ENCODE measurements at places on chromosomes 6 and 20.

- DNase-seq, result no peak
Observed at GRCh38 chr20:11549172-11550103, 368.3 kb upstream of the BTBD3 start.

GRCh38 chr6:144467172-144467762, 182.1 kb downstream of the UTRN start:
- no peak for DNase-seq

DNA sequence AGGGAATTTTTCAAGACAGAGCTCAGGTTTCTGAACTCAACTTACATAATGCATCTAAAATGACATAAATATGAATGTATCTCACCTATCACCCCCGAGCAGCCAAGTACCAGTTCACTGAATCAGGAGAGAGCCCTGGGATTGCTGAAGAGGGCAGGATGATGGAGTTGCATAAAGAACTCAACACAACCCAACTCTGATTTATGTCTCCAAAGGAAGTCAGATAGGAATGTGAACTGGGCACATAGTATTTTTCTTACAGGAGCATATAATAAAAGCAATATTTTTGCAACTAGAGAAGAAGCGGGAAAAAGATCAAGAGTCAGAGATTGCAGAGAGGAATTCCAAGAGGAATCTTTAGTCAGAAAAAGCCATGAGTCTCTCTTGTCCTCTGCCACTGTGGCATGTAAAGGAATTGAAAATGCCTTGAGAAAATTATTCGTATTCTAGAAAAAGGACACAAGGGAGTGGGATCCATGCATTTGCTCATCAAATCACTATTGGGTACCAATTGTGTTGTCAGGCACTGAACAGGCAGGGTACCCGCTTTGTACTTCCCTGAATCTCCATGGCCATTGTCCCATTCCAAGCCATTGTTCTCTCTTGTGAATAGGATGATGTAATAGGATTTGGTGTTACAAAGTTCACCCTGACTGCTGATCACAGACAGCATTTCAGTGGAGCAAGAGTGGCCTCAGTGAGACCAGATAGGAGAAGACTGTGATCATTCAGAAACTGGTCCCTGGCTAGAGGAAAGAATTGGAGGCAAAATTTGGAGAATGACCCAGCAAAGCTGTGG, 16.3 kb downstream of the RIN2 start:
- no peak for DNase-seq

DNA sequence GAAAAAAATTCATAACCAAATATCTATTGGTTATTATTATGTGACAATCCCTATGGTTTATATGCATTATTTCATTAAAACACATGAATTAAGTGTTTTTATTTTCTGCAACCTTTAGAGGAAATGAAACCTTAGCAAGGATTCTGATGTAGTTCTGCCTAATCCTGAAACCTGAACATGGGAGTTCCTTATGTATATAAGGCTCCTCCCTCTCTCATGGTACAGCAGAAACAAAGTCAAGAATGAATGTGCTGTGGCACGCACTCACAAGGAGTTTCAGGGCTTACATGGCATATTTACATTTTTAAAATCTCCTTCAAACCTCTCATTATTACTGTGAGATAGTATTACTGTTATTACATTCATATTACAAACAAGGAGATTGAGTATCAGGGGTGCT, 426.4 kb upstream of the CITED2 start:
- no peak for DNase-seq

DNA sequence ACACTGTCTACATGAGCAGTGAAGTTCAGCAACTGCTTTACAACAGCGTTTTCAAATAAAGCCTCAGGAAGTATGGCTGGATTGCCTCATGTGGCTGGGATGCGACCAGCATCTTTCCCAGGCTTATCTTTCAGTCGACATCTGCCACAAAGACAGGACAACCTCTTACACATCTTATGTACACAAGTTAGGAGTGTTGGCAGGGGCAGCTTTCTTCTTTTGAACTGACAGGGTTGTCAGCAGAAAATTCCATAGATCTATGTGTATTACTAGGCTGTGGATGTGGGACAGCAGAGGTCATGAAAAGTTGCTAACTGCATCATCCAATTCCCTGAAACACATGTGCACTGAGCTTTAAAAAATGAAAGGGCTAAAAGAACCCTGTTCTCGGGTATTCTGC, 48.1 kb downstream of the PLAGL1 start:
- DNase-seq, result no peak

- no peak for DNase-seq
Observed at GRCh38 chr6:158230967-158231550, 62.9 kb downstream of the GTF2H5 start.

GRCh38 chr6:21907291-21907690, 313.7 kb downstream of the SOX4 start:
- DNase-seq, result no peak

DNA sequence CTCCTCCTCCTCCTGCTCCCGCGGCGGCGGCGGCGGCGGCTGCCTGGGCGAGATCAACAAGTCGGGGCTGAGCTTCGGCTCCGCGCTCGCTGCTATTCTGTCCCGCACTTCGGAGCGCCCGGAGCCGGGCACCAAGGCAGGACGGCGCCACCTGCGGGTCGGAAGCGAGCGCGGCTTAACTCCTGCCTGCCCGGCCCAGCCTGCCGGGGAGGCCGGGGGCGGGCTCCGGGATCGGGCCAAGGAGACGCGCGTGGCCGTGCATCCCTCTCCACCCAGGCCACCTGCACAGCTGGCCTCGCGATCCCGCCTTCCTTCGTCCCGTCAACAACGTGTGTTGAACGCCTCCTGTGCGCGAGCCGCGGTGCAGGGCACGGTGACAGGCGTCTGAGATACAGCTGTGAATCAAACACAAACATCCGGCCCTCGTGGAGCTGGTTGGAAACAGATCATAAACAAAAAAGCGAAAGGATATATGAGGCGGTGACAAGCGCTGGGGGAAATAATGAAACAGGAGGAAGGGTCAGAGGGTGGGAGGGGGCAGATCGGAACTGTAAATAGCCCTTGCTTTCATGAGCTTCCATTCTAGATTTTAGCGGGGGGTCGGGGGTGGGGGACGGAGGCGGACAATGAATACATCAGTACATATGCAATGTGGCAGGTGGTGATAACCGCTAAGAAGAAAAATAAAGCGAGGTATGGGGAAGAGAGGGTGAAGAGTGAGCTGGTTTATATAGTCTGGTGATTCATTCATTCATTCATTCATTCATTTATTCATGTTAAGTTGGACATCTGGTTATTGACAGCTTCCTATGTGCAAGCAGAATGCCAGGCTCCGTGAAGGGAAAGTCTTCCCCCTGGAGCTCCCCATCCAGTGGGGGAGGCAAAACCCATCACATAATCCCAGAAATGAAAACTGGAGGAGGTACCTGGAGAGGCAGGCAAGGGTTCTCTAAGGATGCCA, 2.0 kb upstream of the KCNB1 start:
- DNase-seq, result peak; percentile 85

GRCh38 chr6:126152372-126152745, 166.0 kb downstream of the TRMT11 start:
- no peak for DNase-seq

DNA sequence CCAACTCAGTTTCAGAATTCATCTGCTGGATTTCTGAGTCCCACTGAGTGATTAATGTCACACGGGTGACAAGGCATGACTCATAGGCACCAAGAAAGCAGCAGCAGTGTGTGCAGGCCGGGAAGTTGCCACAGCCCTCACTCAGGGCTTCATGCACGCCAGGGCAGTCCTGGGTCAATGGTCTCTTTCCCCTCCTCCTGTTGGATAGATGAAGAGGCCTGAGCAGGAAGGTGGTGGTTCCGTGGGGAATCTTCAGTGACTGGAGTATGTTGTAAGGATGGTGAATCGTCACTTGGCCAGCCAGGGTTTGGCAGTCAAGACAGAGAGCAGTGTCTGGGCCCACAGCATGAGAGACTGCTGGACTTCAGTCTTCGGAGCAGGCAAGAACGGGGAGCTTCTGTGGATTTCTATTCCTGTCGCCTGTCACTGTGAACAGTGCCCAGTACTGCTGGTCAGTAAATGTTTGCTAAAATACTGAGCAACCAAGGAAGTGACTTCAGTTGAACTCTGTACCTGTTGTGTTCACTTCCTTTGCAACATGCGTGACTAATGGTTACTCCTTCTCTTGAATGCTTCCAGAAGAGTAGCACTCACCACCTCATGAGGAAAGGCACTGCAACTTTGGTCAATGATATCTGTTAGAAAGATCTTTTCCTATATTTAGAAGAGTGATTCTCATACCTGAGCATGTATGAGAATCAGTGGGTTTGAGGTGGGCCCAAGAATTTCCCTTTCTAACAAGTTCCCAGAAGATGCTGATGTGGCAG, 62.0 kb upstream of the CD93 start:
- DNase-seq, result peak; percentile 42

GRCh38 chr6:136783495-136784270, 8.6 kb downstream of the MAP3K5 start:
- DNase-seq, result peak; percentile 42

DNA sequence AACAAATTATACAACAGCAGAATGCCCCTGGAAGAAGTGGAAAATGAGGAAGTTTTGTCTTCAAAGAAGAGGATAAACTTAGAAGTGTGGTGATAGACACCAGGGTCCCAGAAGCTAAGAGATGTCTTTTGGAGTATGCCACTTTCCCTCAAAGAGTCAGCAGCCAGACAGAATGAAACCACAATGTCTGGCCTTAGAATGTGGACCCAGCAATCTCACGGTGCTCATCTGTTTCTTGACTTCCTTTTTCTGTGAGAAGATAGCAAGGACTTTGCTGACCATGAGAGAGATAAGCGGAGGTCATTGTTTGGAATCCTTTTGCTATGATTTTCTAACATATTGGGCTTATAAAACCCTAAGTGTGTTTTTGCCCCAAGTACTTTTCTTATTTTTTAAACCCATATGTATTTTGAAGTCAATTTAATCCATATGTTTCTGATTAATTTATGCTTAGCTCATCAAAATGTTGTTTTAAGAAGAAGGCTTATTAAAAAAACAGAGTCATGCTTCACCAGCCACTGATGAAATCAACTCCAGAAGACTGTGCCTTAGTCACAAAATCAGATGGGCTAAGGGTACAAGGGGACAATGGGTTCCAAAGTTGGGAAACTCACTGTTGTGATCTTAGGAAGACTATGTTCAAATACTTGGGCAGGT, 451.2 kb upstream of the JAG1 start:
- no peak for DNase-seq

DNA sequence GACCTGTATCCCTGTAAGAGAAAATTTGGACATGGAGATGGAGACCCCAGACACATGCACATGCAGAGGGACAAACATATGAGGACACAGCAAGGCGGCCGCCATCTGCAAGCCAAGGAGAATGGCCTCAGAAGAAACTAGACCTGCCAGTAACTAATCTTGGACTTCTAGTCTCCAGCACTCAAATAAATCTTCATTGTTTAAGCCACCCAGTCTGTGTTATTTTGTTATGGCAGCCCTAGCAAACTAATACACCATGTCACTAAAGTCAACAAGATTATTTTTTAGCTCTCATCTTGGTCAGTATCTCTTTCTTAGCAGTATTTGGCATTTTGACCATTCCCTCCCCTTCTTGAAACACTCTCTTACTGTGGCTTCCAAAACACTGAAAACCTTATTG, 26.7 kb downstream of the LATS1 start:
- no peak for DNase-seq

- DNase-seq, result no peak
Observed at GRCh38 chr6:73699676-73700459, 3.9 kb downstream of the CD109 start.

- DNase-seq, result no peak
Observed at GRCh38 chr6:53734473-53735299, 60.1 kb upstream of the LRRC1 start.

DNA sequence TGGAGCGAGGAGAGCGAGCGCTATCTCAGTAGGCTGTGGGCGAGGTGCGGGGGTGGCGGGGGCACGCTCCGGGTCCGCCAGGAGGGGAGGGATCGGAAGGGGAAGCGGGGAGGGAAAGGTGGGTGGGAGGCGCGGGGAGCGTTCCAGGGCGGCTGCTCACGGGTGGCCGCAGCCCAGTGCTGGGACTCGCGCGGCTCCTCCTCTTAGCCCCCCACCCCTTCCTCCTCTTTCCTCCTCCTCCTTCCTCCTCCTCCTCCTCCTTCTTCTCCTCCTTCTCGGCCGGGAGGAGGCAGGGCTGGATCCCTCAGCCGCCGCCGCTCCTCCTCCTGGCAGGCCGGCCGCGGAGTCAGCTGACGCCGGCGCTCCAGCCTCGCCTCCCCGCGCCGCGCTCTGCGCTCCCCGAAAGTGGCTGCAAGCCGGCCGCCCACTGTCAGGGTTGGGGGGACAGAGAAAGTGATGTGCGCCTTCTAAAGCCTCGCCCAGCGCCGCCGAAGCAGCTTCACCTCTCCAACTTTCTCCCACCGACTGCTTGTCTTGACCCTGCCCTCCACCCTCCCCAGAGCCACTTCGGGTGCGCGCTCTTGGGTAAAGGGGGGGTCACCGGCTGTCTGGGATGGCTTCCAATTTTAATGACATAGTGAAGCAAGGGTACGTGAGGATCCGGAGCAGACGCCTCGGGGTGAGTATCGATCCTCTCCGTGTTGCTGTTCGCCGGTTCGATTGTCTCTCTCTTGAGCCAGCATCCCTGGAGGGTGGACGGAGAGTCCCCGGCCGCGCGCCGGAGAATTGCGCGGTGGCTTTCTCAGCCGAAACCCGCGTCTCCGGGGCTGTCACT, at the start of gene DOK5:
Gene DOK5 (plus strand): TSS at position 260 of the 835 bp plus-strand sequence. CDS start 354 bp downstream, at position 614.
- no peak for DNase-seq

DNA sequence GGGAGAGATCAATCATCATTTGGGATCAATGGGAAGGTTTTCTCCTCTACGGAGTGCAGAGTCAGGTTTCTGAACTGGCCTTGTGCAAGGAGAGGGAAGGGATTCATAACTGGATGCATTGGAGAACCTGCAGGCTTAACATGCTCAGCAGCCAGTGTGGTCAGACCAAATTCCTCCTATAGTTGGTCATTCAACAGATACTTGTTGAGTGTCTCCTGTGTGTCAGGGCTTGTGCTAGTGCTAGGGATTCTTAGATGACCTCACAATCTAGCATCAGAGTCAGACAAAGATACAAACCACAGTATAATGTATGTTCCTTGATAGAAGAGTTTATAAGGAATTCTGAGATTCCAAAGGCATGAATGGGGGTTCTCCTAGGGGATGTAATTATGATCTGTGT, 23.9 kb downstream of the RALY start:
- DNase-seq, result no peak

DNA sequence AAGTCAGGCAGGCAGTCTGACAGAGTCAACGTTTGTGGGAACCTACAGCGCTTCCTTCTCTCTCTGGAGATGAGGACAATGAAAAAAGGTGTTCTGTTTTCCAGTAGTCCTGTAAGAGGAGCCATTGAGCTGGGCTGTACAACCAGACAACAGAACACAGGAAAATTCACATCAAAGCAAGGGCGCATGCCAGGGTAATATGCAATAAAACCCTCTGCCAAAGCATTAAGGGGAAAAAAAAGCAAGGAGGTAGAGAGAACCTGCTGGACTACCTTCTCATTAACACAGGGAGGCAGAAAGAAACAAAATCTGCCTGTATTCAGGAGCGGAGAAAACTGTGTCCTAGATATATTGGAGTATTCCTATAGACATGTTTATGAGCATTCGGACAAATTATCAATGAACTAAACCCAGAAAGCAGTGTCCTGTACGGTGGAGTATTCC, 1.3 kb downstream of the RNF24 start:
- no peak for DNase-seq
